Bronchial epithelial cell (primary cell): ENCODE measurements at places on chromosomes 1 and 21.

- DNase-seq = no peak
Observed at GRCh38 chr1:100266741-100267140, 725 bp downstream of the RTCA start.

- no peak for DNase-seq
Observed at GRCh38 chr1:5717031-5717682, 275.1 kb downstream of the NPHP4 start.

GRCh38 chr21:38804789-38805327 is 871 bp upstream of the ETS2 start:
- peak; percentile 97 for DNase-seq

DNA sequence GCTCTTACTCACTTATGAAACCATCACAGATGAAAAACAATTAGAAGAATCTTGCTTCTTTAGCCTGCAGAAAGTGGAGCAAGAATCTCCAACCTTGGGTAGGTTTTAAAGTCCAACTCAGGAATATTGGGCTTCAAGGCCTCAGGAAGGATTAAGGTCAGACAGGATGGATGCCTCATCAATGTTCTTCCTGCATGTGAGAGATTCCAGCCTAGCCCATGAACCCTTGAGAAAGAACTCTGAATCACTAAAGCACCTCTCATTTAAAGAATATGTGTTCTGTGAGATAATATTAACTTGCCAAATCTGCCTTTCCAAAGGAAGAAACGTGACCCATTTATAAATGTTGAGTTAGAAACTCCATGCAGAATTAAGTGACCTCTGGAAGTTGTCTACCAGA is 345.2 kb upstream of the CAMK1G start:
- DNase-seq = peak; percentile 76

DNA sequence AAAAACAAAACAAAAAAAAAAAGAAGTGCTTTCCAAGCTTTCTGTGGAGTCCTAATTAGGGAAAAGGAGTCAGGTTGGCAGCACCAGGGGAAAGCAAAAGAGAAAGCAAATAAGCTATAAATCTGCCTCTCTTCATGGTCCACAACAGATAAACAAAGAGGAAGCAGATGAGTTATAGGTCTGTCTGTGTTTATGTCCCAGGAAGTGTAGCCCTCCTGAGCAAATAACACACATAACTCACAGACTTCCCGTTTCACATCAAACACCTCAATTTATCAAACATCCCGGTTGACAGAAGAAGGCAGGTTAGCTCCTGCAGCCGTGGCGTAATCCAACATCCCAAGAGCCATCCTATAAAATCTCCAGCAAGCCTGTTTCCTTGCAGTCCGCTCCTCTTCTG is 5.6 kb upstream of the SLC2A5 start:
- DNase-seq = peak; percentile 44

- DNase-seq = no peak
Observed at GRCh38 chr1:38326135-38326534, 279.5 kb upstream of the POU3F1 start.

DNA sequence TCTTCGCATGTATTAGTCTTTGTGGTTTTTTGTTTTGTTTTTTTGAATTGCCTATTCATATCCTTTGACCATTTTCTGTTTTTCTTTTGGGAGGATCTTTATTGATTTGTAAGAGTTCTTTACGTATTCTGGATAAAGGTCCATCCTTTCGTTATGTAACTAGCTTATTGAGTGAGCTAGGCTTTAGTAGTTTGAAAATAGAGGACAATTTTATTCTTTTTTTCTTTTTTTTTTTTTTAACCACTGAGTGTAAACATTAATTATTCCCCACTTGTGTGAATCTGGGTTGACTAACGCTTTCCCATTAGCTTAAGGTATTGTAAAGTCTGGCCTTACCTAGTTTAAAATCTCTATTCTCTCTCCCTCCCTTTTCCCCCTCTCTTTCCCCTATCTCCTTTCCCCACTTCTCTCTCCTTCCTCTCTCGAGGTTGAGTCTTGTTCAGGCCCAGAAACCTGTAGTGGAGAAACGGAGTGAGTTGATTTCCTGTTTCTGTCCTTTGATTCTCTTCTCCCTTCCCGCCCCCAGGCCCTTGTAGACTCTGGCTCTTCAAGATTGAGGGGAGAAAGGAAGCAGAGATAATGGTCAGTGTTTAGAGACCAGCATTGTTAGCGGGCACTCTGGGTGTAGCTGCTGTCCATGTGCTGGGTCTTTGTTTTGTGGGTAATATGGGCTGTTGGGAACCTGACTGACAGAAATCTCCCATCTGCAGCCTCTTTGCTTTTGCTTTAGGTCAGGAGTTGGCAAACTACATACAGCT is 1.5 kb downstream of the MORC3 start:
- peak; percentile 44 for DNase-seq

GRCh38 chr1:4468386-4468785 is 186.0 kb upstream of the AJAP1 start:
- DNase-seq = no peak

GRCh38 chr1:60908159-60908558 is 174.2 kb upstream of the NFIA start:
- DNase-seq = no peak

DNA sequence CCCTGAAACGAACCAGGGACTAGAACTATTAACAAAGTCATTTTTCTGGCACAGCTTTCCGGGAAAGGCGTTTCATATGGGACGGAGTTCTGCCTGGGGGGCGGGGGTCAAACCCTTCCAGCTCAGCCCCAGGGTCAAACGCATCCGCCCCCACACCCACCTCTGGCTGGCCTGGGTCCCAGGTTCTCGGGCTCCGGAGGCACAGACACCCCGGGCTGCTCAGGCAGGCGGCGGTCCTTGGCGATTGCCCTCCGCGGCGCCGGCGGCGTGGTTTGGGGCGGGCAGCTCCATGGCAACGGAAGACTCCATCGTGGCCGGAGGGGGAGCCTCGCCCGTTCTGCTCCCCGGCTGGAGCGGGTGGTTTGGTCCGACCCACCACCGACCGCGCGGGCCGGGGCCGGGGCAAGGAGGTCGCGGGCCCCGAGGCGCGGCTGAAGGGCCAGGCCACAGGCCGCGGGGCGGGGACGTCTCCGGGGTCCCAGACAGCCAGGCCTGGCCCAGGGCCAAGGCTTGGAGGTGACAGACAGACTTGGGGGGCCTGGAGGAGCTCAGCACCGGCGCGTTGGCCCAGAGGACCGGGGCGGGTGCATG is at the start of gene CFAP74:
Gene CFAP74, minus strand, starts transcription at position 246 of the 591 bp plus-strand sequence. CDS start 12,830 bp downstream, outside the sequence.
- no peak for DNase-seq

- DNase-seq = peak; percentile 71
Observed at GRCh38 chr1:208235982-208236761, 8.0 kb downstream of the PLXNA2 start.

GRCh38 chr1:231625975-231626534 is 535 bp upstream of the DISC1 start:
- DNase-seq = no peak

DNA sequence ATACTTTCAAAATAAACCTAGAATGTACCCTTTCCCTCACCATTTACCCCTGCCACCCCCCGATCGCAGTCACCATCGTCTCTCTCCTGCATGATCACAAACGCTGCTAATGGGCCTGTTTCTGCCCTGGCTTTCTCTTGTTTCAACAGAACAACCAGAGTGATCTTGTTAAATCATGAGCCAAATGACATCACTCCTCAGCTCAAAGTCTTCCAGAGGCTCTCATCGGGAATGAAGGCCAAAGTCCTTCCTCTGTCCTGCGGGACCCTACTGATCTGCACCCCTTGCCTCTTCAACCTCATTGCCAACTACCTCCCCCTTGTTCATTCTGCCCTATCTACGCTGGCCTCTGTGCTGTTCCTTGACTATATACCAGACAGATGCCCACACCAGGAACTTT is 39.4 kb upstream of the PTGFRN start:
- no peak for DNase-seq

DNA sequence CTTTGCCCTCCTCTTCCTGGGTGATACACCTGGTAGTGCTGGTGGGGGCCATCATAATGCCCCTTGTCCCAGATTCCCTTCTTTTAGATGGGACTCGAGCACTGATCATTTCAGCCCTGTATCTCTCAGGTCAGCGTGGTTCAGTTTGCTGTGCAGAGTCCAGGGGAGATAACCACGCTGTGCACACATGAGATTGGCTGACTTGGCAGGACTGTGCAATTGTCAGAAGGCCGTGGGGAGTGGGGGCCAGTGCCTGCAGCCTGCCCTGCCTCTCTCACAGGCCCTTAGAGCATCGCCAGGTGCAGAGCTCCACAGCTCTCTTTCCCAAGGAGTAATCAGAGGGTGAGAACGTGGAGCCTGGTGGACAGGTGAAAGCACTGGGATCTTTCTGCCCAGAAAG is 15.2 kb downstream of the EPHX1 start:
- DNase-seq = no peak

- no peak for DNase-seq
Observed at GRCh38 chr1:191460234-191460633, 698.0 kb upstream of the RGS18 start.

DNA sequence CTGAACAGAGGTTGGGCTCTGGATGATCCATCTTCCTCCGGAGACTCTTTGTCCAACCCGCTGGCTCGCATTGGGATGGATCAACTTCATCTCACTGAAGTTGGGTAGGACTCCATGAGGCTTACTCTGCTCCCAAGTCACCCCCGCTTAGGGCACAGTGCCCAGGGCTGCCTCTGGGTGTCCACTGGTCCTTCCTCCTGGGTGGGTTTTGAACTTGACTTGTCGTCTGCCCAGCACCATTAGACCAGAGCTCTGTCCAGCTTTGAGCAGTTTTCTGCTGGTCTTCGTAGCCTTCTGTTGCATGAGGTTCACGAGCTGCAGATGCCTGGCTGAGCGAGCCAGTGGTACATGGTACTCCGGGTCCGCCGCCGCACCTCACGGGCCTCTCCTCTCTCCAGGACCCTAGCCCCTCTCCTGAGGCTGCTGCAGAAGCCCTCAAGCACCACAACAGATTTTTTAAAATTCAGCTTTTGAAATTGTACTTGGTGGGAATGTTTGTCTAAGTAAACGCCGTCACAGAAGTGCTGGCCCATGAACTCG is 33.8 kb upstream of the COL6A1 start:
- DNase-seq = no peak

DNA sequence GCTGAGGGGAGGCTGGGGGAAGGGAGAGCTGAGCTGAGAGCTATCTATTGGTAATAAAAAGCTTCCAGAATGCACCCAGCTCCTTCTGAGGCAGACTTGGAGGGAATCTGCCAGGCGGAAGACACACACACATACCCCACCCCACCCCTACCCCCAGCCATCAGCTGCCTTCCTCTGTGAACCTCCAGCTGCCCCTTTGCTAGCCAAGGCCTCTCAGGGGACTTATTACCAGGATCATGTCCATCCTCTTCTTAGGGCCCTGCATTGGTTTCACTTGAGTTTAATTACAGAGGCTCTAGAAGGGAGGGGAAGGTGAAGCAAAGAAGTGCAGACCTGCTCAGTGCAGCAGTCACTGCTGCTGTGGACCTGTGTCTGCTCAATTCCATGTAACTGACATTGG is 156.4 kb downstream of the OMA1 start:
- no peak for DNase-seq

- DNase-seq = no peak
Observed at GRCh38 chr1:154869351-154870114, 548 bp downstream of the KCNN3 start.

GRCh38 chr1:68015971-68016370 is 34.5 kb downstream of the DIRAS3 start:
- no peak for DNase-seq

DNA sequence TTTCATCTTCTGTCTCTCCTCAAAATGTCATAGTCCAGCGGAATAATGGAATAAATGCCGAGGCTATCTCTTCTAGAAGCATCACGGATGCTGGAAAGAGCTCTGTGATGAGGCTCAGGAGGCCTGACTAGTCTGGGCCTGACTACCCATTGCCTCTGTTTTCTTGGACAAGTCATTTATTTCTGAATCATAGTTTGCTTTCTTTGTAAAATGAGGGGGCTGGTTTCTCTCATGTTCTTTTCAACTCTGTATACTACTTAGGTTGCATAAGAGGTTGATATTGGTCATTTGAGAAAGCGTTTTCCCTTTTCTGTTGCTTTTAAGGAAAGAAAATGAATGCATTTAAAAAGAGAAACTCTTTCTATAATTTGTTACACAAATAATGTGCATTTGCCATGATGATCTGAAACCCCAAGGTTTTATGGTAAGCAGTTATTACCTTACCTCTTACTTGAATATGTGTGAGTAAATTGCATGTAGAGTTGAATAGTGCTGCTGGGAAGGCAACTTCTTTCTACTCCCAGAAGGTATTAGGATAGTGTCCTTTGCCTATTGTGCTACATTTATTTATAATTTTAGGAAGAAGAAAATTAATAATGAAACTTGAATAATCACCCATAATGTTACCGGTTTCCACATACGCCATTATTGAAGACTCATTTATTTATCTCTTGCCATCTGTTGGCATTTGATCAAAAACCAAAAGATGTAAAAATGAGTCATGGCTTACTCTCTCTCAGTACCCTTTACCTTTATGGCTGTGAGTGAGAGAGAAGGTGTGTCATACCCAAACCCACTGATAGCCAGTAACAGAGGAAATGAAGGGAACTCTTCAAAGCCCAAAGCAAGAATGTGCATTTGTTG is 179.1 kb downstream of the FASLG start:
- DNase-seq = peak; percentile 96

DNA sequence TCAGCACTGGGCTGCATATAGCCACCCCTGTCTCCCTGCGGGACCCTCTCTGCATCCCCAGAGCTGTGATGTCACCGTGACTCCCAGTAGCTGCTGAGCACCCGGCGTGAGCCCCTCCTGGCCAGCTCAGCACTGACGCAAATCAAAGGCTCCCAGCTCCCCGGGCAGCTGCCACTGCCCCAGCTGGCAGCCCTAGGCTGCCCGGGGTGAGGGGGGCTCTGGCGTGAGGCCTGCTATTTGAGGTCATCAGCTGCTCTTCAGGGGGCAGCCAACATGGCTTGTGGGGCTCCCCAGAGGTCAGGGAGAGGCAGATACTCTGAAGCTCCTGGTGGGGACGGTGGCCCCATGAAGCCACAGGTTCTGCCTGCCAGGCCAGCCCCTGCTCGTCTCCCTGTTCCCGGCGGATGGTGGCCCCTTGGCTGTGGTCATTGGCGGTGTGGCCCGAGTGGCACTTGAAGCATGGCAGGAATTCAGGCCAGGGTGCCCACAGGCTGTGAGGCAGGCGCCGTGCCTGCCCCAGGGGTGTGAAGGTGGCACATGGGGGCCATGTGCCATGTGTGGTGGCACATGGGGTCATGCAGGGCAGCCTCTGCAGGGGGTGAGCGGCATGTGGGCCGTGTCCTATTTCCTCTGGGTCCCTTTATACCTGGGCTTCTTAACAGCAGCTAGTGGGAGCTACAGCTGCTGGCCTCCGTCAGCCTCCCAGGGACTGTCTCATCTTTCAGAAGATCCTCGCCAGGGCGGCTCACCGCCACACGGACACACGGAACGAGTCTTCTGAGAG is 85.4 kb downstream of the SIK1 start:
- DNase-seq = peak; percentile 35

- no peak for DNase-seq
Observed at GRCh38 chr1:243818978-243819377, 31.1 kb downstream of the AKT3 start.

GRCh38 chr1:151043163-151043562 is 4.4 kb upstream of the C1orf56 start:
- no peak for DNase-seq

GRCh38 chr1:204818998-204819397 is 51.7 kb upstream of the NFASC start:
- DNase-seq = no peak

GRCh38 chr21:34983680-34984086 is 65.4 kb downstream of the RUNX1 start:
- peak; percentile 63 for DNase-seq

- DNase-seq = no peak
Observed at GRCh38 chr1:47992720-47993415, 4.3 kb downstream of the TRABD2B start.

- DNase-seq = no peak
Observed at GRCh38 chr1:53512807-53513755, 53.9 kb downstream of the DMRTB1 start.
